Right ventricle myocardium superior (tissue), 1 donor: ENCODE measurements at places on chromosomes 7 and 10. TPM values are rescaled to one million over a fixed set of nuclear protein-coding genes. Genes with fewer than 3 reads are reported as not detected.

Gene SEMA3C
- 66.9 TPM for total RNA-seq

Gene PLEKHS1
- total RNA-seq = not detected

Gene AGR3
- total RNA-seq = not detected

Gene EPO
- not detected for total RNA-seq

Gene PPP1R3A
- 116 TPM for total RNA-seq

Gene MALRD1
- total RNA-seq = 1.1 TPM

Gene ELFN1
- total RNA-seq = 10.8 TPM
